ENCODE measurements at places on chromosomes 6 and 20.

- DNase-seq: no peak
Measured at GRCh38 chr6:144664947-144665346, 379.8 kb downstream of the UTRN start.

DNA sequence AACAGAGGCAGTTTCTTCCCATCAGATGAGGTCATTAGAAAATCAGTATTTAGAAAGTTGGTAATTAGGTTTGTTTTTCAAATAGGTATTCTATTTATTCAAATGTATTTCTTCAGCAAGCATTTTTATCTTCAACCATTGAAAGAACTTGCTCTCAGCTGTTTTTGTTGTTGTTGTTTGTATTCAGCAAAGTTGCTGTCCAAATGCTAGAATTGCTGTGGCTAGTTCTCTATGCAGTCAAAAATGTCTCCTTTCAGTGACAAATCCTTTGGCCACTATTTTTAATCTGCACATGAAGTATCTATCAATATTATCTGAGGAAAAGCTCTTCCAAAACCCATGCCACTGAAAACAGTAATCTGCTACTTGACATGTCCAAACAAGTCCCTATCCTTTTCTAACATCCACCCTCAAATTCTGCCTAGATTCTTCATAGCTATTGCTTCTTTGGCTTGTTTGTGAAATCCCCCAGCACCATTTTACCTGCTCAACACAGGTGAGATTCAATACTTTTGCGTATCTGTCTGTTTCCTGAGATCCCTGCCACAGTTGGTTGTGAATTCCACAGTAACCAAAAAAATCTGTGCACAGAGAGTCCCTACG, 1005.4 kb downstream of the GRIK2 start:
- no peak for DNase-seq

DNA sequence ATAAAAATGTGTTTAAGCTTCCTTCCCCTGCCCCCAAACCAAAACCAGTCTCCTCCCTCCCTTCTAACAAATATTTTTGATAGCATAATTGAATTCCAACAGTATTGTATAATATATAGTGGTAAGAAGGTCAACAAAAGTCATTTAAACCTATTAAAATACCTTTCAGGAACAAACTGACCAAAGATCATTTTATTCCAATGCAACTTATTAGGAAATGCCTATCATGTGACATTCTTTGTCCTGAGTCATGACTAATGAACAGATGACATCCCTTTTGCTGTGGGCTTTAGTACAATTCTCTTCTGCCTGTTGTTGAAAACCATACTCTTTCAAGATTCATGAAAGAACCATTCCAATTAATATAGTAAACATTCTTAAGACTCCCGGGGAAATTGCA, 51.5 kb upstream of the TRAF3IP2 start:
- no peak for DNase-seq

GRCh38 chr20:59149678-59150504, 13.7 kb upstream of the ZNF831 start:
- no peak for DNase-seq

- DNase-seq: peak; percentile 26
Measured at GRCh38 chr6:142756215-142756630, 188.8 kb downstream of the HIVEP2 start.

- DNase-seq: no peak
Measured at GRCh38 chr6:89951574-89952104, 57.4 kb downstream of the GJA10 start.

DNA sequence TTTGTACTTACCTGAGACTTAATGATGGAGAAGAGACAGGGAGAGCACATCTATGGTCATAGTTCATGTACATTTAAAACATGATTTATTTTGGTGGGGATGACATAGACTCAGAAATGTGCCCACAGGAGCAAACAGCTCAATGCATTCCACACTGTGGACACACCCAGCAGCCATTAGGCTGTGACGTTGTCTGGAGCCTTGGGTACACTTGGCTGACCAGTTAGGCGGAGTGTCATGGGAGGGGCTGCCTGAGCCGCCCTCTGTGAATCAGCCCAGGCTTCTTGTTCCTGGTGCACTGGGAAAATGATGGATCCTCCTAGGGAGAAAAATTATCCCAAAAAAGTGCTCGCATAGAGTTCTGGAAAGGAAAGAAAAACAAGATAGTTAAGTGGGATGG, 231.0 kb upstream of the GMDS start:
- DNase-seq: no peak

DNA sequence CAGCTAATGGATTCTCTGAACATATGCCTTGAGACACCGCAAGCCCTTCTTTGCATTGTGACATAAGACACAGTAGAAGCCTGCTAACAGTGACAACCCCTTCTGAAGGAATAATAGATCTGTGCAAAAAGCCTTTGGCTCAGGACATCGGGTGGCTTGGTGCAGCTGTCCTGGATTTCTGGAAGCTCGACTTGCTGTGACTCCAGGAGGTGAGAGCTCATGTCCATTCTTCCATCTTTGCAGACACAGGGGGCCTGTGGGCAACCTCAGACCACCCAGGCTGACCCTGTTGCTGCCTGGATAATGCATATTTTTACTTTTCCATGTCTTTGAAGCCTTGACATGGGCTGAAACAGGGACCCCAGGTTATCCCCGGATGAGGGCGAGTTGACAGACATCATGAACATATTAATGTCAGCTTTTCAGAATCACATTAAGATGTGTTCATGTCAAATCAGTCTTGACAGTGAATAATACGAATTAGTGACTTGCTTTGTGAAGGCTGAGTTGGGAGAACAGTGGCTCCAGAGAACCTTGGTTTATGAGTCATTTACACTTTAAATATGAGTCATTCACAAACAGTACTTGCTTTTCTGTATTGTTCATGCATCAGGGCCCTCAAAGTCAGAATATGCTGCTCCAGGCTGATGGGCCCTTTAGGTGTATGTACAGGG, 66.8 kb upstream of the IYD start:
- no peak for DNase-seq

DNA sequence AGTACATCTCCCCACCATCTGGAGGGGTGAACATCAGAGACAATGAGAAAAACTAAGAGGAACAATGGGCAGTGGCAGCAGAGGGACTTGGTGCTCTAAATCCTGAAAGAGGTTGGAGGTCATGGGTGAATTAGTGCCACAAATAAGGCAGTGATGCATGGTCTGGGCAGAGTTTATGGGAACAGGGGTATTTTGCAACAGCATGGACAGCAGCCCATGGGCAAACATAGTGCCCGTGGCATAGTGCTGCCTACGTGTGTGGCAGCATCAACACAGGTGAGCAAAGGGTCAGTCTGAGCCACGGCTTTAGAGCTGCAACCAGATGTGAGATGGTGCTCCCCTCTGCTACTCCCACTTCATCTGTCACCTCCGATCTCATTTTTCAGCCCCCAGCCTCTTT, 459.1 kb upstream of the CITED2 start:
- DNase-seq: no peak
